ENCODE measurements at places on chromosomes 1 and 21.
A peak's percentile ranks its signal among the peaks of the same experiment; 100 is the strongest.

DNA sequence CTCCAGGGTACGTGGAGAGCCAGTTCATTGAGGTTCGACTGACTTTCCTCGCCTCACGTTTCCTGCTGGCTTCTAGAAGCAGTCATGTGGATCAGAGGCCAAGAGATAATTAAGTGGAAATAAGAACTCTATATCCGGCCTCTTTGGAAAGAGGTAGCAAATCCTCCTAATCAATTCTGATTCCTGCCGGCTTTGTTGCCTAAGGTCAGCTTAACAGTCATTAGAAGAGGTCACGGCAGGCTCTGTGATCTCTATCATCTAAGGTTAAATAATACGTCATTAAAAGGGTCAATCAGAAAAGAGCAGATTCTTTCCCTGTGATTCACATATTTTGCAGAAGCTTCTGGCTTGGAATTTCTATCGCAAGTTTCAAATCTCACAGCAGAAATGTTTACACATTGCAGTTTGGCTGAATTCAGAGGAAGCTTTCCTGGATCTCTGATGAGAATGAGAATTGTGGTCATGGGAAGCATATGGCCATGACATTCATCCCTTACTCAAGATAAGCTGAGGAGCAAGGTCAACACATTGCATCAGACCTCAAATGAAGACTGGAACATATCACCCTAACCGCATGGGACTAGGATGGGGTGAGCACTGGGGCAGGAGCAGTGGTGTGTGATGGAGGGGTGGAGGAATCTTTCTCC, 189.4 kb downstream of the PBX1 start:
- peak; percentile 58 for DNase-seq

DNA sequence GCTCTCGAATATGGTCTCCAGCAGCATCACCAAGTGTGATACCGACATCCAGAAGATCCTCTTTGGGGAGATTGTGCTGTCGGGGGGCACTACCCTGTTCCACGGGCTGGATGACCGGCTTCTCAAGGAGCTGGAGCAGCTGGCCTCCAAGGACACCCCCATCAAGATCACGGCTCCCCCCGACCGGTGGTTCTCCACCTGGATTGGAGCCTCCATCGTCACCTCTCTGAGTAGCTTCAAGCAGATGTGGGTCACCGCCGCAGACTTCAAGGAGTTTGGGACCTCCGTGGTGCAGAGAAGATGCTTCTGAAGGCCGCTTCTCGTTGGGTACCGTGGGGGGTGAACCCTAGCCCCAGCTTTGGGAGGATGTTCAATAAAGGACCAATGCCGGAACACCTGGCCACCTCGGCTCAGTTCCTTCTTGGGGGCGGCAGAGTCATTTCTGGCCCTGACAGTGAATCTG, 1.3 kb downstream of the ACTRT2 start:
- DNase-seq = no peak

DNA sequence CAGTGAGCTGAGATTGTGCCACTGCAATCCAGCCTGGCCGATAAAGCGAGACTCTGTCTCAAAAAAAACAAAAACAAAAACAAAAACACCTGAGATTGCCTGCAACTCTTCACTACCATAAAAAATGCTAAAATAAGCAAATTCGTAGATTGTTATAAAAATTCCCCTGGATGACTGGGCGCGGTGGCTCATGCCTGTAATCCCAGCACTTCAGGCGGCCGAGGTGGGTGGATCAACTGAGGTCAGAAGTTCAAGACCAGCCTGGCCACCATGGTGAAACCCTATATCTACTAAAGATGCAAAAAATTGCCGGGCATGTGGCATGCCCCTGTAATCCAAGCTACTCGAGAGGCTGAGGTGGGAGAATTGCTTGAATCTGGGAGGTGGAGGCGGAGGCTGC, 10.7 kb downstream of the MED18 start:
- DNase-seq = no peak

DNA sequence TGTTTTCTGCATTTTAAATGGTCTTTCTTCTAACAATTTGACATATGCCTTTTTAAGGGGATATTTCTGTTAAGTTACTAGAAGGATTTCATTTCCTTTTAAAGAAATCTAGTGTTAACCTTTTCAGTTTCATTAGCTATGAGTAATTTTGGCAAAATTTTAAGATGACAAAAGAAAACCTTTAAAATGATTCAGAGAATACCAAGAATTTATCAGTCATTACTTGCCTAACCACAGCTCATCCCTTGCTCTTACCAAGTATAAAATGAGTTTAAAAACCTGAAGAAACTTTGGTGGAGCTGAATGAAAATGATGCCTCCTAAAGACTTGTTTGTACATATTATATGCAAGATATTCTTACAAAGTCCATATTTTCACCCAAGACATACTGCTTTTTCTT, 101.7 kb downstream of the NEK7 start:
- peak; percentile 44 for DNase-seq

DNA sequence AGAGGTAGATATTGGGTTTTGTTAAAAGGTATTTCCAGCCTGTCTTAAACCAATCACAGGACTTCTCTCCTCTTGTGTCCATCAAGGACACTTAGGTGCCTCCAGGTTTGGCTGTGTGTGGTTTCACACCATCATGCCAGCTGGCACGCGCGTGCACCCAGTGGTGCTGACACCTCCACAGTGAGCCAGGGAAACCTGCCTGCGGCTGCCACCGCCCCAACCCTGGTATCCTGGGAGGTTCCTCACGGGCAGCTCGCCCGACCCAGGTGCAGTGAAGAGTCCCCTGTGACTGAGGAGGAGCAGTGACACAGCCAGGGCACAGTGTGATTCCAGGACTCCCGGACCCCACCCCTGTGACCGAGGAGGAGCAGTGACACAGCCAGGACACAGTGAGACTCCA, 13.2 kb upstream of the COL6A2 start:
- no peak for DNase-seq

GRCh38 chr1:187928696-187929095, 1099.9 kb downstream of the PLA2G4A start:
- DNase-seq = no peak

- no peak for DNase-seq
Observed at GRCh38 chr21:42554251-42554961, 40.8 kb downstream of the SLC37A1 start.

DNA sequence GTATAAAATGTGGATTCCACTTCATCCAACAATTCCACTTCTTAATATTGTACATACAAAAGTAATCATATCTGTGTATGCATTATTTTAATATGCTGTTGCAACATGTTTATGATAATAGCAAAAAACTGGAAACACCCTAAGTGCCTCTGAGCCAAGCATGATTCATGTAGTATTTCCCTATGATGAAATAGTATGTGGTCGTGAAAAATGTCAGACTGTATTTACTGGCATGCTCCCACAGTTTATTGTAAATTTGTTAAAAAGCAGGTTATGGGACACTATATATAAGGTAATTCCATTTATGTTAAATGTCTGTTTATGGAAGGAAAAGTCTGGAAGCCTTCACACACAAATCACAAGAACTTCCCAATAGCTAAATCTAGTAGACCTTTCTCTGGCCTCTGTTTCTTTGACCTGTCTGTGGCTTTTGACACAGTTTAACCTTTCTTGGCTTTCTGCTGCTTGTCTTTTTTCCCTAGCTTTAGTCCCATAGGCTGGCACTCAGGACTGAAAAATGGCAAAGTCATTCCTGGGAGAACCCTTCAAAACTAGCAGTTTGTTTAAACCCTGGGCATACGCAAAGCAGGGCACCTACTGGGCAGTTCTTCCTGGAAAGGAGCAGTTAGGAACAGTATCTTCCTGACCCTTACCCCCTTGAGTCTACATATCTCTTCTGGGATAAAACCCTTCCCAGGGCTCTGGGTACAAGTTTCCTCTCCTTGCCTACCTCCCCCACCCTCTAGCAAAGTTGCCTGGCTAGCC, 65.4 kb upstream of the ARTN start:
- no peak for DNase-seq

- no peak for DNase-seq
Observed at GRCh38 chr1:25167269-25168192, 64.8 kb downstream of the SYF2 start.

DNA sequence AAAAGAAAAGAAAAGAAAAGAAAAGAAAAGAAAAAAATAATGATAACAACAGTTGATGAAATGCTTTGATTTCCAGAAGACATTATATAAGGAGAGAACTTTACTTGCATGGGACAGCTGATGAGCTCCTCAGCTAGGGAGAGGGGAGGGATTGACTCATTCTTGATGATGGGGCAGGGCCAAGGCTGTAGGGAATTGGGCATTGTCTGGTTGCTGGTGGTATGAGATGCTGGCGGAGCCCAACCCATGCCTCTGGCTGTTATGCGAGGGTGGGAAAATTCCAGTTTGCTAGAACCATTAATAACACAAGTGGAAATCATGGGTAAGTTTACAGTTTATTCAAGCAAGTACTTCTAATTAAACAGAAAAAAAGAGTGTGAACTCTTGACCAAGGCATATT, 36.0 kb upstream of the KIF26B start:
- DNase-seq = no peak

DNA sequence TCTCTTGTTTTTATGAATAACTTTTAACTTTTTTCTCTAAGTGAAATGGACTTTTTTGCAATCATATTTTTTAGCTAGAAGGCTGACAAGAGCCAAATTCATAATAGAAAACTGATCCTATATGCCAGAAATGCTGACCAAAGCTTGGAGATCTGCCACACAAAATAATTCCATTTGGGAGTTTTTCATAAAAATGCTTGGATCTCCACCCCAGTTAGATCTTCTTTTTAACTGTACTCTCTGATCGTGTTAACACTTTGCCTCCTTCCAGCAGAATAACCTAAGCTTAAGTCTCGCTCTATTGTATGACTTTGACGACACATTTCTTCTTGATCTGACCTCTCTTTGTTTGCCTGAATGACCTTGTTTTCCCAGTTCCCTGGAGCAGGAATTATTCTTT, 16.8 kb downstream of the FLG2 start:
- DNase-seq = no peak

DNA sequence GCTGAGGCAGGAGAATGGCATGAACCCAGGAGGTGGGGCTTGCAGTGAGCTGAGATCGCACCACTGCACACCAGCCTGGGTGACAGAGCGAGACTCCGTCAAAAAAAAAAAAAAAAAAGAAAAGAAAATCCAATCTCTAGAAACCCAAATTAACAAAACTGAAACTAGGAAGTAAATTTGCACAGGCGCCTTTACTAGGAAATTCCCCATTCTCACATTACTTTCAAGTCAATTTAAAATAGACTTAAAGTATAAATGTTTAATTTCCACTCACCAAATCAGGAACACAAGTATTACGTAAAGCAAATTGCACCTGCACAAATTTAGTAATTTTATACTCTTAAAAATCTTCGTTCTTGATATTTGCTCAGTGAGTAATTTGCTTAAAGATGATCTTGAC, 67.8 kb upstream of the BCAR3 start:
- no peak for DNase-seq

DNA sequence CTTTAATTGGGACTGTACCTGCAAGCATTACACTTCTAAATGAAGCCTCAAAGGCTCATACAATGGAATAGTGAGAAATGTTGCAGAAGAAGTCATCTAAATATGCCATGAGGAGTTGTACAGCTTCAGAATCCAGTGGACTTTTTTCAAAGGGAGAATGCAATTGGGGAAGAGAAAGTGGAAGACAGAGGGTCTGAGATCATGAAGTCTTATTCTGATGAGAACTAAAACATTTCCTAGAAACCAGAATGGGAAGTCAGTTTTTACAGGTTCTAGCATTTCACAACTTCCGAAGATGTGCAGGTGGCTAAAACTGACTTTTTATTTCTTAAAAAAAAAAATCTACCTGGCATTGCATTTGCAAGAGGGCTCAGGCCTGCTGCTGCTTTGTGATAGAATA, 424.4 kb upstream of the RUNX1 start:
- no peak for DNase-seq

GRCh38 chr1:247998811-247999210, 14.6 kb upstream of the OR2L5 start:
- DNase-seq = no peak

- DNase-seq = no peak
Observed at GRCh38 chr1:42756956-42757891, 9.6 kb downstream of the P3H1 start.

GRCh38 chr1:38221006-38221649, 174.5 kb upstream of the POU3F1 start:
- DNase-seq = peak; percentile 52

Measured in amniotic stem cell (primary cell).